ENCODE measurements at places on chromosomes 7 and 10.
A peak's percentile ranks its signal among the peaks of the same experiment; 100 is the strongest.

- no peak for DNase-seq
These were observed 27.3 kb upstream of the PRTFDC1 start for GRCh38 chr10:24979685-24980084.

DNA sequence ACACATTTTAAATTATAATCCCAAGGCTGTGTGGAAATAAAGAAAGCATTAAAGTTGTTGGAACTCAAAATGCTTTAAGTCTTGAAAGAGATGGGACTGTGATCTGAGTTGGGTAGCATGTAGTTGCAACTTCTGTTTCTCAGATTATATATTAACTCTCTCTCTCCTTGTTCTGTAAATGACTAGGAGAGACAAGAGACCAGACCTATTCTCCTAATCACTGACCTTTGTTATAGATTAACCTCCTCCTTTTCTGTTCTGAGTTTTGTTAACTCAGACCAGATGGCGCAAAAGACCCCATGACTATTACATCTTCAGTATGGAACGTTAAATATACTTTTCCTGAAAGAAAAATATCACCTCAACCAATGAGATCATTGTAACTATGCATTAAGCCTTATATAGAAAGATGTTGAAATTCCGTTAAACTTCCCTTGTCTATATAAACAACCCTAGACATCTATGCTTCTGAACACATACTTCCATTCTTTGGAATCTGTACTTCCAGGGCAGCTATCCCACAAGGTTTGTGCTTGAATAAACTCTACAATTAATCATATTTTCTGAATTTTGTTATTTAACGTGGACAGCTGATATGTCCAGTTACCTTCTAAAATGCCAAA is 143.5 kb upstream of the TRIM24 start:
- no peak for DNase-seq

GRCh38 chr7:35571611-35572240 is 123.2 kb downstream of the HERPUD2 start:
- DNase-seq: no peak

DNA sequence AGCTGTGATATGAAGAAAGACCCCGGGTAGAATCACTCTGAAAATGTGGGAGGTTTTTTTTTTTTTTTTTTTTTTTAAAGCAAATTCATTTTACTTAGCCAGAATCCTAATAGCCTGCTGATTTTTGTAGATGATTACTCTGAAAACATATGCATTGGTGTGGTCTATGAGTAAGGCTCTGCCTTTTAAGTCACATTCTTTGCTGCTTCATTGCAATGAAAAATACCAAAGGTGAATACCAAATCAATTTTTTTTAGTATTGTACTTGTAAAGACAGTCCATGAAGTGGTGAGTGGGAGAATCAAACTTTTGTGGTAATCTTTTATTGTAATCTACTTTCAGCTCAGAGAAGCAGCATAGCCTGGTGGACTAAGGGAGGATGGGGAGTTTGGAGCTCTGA is 130.3 kb downstream of the SDK1 start:
- no peak for DNase-seq

- DNase-seq: no peak
These were observed 123.0 kb downstream of the ANLN start for GRCh38 chr7:36512616-36513015.

DNA sequence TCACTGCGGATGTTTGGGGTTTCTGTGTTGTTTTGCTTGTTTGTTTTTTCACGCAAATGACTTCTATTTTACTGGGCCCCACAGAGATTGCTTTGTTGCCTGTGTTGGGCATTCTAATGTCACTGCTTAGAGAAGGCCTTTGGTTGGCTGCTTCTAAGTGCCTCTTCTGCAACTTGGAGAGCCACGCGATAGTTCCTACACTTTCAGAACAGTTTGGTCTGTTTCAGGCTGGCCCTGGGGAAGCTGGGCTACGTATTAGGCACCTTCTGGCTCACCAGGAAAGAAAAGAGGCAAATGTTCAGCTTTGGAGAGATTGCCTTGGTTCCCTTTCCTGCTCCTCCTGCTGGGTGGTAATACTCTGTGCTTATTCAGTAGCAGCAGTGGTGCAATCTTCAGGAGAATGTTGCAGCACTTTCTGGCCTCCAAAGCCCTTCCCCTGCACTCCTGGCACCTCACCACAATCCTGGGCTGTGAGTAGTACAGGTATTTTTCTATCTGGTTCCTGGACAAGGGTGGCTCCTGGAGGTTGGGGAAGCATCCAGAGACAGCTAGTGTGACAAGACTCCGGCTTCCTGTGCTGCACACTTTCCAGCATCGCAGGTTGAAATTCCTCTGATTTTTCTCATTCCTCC is 1.2 kb downstream of the ANTXRL start:
- no peak for DNase-seq

DNA sequence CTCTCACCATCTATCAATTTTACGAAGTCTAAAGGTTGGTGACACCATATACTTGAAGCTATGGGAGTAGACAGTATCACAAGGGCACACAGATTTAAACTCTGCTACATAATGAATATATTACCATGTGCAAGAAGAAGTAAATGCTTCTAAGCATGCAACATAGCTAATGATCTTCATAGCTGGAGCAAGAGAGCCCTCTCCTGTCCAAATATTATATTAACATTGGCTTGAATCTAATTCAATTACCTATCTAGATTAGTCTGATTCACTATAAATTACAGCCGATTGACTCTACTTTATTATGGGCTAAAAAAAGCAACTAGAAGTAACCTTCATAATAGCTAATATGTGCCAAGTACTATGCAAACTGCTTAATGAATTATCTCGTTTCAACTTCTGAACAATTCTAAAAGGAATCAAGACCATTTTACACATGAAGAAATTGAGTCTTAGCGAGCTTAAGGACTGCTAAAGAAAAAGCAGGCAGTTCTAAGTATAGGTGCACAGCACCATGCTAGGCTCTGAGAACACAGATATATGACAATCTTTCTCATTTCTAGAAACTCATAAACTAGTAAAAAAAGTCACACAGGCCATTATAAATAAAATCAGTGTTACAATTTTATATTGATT is 21.9 kb downstream of the FRA10AC1 start:
- DNase-seq: no peak

- DNase-seq: no peak
These were observed 6.8 kb upstream of the PARD3 start for GRCh38 chr10:34821587-34822585.

DNA sequence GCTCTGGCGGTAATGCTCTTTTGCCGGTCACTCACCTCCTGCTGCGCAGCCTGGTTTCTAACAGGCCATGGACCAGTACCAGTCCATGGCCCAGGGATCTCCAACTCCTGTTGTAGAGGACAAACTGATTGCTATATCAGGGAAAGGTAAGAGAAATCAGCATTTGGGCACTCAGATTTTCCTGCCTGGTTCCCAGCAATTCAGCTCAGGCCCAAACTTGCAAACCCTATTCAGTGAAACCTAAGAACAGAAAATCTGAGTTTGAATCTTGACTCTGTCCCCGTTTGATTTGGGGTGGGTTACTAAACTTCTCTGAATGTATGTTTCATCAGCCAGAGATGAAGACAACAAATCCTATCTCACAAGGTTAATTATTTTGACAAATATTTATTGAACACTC is 77.4 kb downstream of the GFRA1 start:
- no peak for DNase-seq

DNA sequence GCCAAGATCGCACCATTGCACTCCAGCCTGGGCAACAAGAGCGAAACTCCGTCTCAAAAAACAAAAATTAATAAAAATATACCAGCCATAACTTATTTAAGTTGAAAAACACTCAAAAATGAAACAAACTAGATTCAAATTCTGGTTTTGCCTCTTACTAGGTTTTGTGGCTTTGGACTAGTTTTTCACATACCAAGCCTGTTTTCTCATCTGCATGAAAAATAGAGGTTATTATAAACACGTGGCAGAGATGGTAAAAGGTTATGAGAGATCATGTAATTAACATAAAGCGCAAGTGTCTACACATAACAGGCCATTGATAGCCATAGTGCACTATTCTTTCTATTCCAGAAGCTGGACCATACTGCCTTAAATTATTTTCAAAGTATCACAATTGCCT is 35.5 kb upstream of the CABCOCO1 start:
- no peak for DNase-seq

DNA sequence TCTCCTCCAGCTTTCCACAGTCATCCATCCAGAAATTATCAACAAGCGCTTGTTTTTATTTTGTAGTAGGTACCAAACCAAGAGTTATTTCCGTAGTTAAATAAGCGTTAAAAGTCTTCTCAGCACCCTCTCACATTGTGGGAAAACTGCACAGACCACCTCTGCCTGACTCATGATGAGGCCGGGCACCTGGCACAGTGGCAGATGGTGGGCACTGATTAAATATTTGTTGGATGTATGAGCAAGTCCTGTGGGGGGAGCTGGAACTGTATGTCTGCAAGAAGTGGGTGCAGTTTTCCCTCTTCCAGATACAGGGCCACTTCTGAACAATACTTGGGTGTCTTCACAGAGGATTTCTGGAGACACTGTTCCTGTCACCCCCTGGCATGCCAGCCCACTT is 5.3 kb upstream of the REPIN1 start:
- no peak for DNase-seq

- DNase-seq: peak; percentile 40
These were observed 24.6 kb upstream of the ITGA8 start for GRCh38 chr10:15744217-15744865.

DNA sequence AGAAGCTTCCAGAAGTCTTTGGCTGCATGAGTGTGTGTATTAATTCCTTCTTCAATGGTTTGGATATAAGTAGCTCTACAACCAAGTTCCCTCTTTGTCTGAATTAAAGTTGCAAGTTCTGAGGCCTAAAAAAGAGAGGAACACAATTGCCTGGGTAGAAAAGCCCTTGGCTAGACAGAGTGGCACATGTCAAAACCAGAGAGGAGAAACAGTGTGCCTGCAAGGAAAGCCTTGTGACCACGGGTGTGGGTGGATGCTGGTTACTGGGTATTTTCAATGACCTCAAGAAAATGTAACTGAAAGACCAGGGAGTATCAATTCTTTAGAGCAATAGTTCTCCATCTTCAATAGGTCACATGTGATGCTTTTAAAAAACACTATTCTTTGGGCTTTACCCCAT is 148.3 kb downstream of the SVIL start:
- no peak for DNase-seq

GRCh38 chr7:16590424-16590823 is 55.1 kb downstream of the ANKMY2 start:
- DNase-seq: no peak

DNA sequence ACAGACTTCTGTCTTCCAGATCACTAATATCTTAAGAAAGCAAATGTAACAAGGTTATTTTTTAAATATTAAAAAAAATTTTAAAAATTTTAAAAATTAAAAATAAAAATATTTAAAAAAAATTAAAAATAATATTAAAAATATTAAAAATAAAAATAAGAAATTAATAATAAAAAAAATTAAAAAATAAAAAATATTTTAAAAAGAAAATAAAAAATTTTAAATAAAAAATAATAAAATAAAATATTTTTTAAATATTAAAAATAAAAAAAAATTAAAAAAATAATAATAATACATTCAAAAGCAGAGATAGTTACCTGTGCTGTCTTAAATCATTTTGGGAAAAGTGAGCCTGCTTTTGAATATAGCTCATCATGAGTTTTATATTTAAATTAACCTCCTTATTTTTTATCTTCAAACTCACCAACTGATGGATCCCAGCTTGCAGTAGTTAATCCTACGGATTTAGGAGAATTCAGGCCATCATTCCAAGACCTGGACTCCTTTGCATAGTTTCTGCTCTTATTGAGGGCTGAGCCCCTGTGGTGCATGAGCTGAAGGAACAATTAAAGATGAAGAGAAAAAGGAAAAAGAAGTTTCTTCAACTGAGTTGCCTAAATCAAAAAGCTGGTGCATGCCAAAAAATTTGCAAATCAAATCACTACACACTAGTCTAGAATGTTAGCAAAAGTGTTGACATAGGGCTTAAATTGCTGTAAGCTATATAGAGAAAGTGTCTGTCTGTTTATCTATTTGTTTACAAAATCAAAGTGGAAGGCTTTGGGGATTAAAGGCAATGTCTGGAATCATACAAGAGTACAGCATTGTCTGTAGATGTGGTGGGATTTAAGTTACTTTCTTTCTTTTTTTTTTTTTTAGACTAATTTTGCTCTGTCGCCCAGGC is 50.5 kb upstream of the ZNF438 start:
- no peak for DNase-seq

DNA sequence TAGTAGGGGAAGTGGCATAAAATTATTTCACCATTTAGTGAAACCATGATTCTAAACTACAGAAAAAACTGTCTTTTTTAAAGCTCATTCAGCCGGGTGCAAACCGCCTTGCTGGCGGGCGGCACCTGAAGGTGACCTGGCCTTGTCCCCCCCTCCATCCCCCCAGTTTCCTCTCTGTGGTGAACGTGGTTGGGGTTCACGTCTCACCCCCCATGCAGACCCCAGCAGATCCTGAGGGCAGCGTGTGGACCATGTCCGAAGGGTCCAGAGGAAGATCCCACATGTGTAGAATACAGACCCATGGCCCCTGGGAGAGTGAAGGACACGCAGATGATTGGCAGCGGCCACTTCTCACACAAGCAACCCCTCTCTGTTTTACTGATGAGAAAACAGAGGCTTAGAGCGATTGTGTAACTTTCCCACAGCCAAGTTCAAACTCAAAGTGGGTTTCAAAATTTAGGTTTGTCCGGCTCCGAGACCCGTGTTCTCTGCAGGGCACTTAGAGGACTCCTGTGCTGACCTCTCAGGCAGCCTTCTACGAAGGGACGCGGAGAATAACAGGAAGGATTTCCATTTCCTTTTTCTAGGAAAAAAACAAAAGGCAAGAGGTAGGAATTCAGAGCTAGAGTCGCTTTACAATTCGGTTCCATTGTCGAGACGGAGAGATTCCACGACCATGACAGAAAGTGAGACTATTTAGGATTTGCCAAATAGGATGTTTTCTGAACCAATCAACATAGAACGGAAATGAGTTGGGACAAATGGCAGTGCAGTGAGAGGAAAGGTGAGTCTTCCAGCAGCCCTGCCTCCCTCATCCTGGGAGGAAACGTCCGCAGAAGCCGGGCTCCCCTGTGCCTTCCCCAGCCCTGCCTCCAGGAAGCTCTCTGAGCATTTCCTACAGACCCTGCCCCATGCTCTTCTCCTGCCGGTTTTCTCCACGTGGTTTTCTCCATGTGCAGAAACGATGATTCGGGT is 67.6 kb upstream of the PITRM1 start:
- DNase-seq: no peak

- no peak for DNase-seq
These were observed 53.7 kb upstream of the ZNF32 start for GRCh38 chr10:43702213-43702935.

GRCh38 chr10:113945075-113945686 is 90.7 kb downstream of the NHLRC2 start:
- no peak for DNase-seq

GRCh38 chr10:85900487-85900886 is 466.1 kb downstream of the GRID1 start:
- DNase-seq: no peak

DNA sequence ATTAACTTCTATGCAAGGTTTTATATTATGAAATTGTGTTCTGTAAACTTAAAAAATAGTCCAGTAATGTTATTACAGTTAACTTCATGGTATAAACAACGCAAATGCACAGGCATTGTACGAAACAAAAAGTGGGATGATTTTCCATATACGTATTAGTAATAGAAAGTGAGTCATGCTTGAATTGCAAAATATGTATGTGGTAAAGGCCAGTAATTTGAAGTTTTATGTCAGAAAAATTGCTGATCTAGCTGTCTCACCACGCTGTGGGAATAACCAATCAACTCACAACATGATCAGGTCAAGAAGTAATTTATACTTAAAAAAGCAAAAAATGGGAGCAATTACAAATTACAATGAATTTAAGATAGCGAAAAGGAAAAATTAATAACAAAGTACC is 37.0 kb upstream of the GLI3 start:
- no peak for DNase-seq

GRCh38 chr10:28253169-28253785 is 49.6 kb downstream of the MPP7 start:
- DNase-seq: no peak
